Anterior cingulate cortex (tissue), 58 donors: ENCODE measurements at places on chromosomes 11 and 22.

GRCh38 chr11:84289381-84289906, 1003.3 kb upstream of the CCDC90B start:
- DNase-seq = no peak

DNA sequence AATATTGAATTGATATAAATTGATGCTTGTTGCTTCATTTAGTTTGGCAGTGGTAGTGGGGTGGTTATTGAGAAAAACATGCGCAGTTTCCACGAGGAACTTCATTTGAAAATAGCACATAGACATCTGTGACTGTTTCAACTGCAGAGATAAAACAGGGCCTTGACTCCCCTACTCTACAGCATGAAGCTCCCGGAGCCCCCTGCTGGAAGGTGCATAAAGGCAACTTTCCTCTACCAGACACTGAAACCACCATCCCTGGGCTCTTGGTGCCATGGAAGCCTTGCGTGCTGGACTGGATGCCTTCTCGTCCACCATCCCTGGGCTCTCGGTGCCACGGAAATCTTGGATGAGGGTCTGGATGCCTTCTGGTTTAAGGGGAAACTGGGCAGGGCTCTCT, 195.9 kb downstream of the CSNK2A3 start:
- DNase-seq = no peak

DNA sequence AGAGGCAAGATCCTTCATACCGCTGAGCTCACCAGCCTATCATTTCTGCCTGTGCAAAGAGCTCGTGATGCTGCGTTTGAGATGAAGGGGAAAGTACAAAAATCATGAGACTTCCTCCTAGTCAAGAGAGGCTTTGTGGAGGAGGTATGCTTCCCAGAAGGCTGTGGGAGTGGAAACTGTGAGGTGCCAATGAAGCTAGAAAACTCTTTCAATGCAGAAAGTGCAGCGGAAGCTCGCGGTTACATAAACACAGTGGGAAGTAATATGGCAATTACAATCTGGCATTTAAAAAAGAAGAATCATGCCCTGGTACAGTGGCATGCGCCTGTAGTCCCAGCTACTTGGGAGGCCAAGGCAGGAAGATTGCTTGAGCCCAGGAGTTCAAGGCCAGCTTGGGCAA, 134.8 kb downstream of the EHF start:
- peak; percentile 9 for DNase-seq

DNA sequence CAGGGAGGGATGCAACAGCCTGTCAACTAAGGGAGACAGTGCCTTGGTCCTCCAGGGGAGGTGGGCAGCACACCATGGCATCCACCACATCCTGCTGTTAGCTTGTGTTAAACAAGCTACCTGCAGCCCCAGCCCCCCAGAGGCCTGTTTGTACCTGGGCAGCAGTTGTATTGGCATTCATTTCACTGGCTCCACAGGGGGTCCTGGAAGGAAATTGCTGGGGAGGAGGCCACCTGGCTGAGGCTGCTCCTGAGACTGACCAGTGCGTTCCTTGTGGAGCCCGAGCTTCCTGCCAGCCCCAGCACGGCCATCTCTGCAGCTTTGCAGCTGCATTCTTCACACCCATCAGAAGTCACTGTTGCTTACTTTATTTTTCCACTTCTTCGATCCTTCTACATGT, 479.9 kb downstream of the INSC start:
- no peak for DNase-seq

- no peak for DNase-seq
These were observed 37.0 kb upstream of the SC5D start for GRCh38 chr11:121255473-121256125.

DNA sequence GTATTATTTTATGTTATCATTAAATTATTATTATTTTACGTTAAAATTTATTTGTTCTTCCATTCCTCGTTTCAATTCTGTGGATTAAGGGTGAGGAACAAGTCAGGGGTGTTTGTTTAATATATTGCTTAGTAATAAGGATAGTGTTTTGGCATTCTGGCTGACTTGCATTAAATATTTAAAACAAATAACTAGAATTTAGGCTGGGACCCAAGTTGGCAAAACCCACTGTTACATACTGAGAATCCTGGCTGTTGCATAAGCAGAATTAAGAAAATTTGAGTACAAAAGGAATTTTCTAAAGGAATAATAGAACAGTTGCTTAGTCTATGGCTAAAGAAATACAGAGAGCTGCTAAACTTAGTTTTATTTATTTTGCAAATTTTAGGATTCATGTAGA, 196.4 kb downstream of the GUCY1A2 start:
- no peak for DNase-seq

GRCh38 chr11:111355956-111356659, 23.0 kb downstream of the POU2AF1 start:
- DNase-seq = no peak

GRCh38 chr11:64338716-64339115, 1.3 kb upstream of the CCDC88B start:
- no peak for DNase-seq

DNA sequence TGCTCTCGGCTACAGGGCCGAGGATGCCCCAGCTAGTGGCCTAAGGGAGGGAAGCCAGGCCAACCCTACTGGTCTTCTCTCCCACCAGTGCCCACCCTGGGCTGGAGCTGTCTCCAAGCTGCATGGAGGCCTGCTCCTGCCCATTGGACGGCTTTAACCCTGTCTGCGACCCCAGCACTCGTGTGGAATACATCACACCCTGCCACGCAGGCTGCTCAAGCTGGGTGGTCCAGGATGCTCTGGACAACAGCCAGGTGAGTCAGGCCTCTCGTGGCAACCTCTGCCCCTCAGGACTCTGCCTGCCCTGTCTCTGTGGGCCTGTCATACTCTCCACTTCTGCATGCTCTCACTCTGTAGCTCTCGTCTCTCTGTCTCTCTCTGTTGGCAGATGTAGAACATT, 44.1 kb upstream of the TPBGL start:
- no peak for DNase-seq

DNA sequence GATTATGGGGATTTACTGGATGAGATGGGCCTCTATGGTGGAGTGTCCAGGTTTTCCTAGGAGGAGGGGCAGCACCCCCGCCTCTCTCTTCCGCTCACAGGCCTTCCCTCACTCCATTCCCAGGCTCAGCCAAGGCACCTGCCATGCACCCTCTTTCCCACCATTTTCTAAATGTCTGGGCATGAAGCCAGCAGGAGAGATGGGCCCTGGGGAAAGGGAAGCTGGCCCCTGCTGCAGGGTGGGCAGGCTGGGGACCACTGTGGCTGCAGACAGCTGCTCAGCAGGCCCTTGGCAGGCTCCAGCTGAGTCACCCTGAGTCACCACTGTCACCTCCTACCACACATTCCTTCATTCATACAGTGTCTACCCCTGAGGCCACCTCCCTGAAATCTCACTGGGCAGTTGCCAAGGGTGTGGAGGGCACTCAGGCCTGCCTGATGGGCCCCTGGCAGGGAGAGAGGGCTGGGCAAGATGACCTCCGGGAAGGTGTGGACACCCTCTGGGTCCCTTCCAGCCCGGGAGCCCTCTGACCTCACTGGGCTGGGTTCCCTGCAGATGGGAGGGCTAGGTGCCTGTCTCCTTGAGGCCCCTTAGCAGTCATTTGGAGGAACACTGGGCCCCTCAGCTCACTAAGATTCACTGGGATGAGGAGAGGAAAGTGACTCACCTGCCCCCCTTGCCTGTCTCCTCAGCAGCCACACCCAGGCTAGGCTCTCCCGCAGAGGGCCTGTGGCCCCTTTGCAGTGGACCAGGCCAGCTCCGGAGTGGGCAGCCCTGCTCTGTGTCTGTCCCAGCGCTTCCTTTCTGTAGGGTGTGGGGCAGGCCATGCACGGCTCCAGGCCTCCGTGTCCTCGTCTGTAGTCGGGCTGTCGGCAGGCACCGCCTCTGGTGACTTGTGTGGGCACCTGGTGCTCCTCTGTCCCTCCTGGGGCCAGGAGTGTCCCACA, 7.8 kb downstream of the MYEOV start:
- DNase-seq = no peak

- no peak for DNase-seq
These were observed 23.9 kb upstream of the RBM4B start for GRCh38 chr11:66701432-66702240.

DNA sequence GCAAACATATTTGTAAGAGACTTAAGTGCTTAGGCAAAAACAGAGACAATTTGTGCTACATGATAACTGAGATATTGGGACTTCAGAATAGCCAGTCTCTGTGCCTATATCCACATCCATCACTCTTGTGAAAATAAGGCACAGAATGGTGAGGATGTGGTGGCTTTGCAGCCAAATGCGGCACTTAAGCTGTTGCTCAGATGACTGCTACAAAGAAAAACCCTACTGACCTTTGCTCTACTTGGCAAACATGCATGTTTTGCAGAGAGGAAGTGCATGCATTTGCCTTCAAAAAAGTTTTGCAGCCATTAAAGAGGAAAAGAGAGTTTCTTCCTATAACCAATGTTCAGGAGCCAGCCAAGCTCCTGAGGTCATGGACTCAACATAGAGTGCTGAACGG, 675.0 kb upstream of the KIRREL3 start:
- DNase-seq = no peak

GRCh38 chr11:28535677-28536076, 427.5 kb downstream of the METTL15 start:
- no peak for DNase-seq

DNA sequence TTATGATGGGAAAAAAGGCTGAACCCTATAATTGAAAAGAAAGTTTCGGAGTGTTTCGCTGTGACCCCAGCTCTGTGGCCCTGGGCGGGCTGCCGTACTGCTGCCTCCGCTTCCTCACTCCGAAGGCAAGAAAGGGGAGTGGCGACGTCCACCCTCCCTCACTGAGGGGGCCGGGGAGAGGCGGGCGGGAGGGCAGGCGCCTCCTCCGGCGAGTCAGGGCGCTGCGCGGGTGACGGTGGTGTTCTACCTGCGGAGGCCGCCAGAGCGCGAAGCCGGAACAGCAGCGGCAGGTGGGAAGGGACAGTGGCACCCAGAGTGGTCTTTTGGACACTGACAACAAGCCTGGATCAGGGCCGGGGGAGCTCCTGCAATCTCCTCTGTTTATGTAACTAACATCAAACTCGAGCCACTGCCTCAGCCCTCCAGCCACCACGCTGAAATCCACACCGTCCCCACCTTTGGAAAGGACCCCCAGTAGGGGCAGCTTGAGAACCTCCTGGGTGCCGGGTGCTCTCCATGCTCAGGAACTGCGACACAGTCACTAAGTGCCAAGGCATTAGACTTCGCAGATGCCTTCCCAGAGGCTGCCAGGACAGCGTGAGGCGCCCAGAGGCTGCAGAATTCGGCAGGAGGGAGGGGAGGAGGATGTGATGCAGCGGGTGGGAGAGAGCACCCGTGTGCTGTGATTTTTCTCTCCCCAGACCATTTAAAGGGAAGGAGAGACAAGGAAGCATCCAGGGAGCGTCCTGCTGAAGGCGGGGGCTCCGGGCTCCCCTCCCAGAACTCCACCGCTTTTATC, 25.5 kb downstream of the BID start:
- no peak for DNase-seq

DNA sequence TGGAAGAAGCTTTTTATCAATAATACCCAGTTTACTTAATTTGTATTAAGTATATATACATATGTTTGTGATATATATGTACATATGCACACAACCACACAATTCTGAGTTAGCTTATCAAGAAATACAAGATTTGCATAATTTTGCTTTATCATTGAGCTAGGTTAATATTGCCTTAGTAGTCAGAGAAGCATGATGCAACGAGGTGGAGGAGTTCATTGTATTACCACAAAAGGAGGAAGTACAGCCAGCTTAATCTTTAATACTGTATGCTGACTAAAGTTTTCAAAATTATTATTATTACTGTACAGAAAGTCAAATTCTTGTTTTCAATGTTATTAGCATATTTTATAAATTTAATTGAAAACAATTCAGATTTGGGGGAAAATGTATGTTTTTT, 278.4 kb upstream of the PDGFD start:
- DNase-seq = no peak

DNA sequence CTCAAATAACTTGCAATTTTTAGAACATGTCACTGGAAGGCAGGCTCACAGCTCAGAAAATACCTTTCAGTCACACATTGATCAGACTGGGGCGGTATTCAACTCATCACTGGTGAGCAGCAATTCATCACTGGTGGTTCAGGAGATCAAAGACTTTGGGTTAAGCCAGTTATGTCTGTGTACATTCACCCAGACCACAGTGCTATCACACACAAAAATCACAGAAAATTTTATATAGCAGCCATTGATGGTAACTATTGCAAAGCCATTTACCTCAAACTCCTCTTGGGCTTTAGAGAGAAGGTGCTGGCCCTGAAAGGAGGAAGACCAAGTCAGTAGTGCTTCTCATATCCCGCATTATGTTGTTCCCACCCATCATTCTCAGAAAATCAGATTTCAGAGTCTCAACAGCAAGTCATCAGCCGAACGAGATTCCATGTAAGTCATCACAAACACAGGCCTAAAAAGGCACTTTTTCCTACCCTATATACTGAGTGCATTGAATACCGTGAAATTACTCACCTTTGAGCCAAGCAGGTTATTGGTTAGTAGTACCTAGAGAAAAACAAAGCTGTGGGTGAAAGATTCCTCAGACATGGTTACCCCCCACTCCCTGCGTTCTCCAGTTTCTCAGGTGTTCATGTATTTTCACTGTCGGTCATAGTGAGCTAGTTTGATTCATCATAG, 14.0 kb upstream of the WDR74 start:
- no peak for DNase-seq

- DNase-seq = no peak
These were observed 33.5 kb downstream of the WEE1 start for GRCh38 chr11:9606809-9607510.

- DNase-seq = no peak
These were observed 4.7 kb downstream of the FCHSD2 start for GRCh38 chr11:73137262-73137943.

DNA sequence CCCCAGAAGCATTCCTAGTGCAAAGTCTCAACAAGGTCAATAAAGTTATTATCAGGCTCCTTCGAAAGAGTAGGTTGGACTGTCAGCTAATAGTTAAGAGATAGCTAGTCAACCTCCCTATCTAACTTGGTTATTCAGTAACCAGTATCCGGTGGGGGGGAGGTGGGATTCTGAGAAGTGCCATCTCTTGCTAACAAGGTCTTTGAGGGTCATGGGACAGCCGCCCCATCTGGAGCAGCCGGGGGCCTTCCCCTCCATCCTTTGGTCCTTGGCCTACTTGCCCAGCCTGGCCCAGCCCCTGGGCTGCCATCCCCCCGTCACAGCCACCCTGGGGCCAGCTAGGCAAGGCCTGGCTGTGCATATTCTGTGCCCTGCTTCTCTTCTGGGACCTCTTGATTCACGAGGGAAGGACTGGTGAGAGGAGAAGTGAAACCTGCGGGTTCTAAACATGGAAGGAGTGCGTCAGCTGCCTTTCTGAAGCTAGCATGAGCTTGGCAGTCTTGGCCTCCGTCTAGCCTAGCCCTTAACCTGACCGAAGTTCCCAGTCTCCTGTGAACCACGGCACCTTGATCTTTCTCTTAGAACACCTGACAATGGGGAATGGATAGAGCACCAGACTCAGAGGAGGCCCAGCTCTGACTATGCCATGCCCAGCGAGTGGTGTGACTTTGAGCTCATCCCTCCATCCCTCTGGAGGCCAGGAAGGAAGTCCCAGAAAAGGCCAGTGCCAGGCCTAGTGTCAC, 9.3 kb downstream of the SLC37A2 start:
- no peak for DNase-seq

- DNase-seq = no peak
These were observed 435.6 kb downstream of the DYNC2H1 start for GRCh38 chr11:103544874-103545273.

- DNase-seq = peak; percentile 3
These were observed 39.2 kb upstream of the SLC36A4 start for GRCh38 chr11:93236741-93237675.
